ENCODE measurements at places on chromosomes 7 and 10. TPM values are rescaled to one million over a fixed set of nuclear protein-coding genes. Genes with fewer than 3 reads are reported as not detected.

- peak; percentile 63 for DNase-seq
Observed at GRCh38 chr7:158672975-158673374, 31.6 kb downstream of the NCAPG2 start.

GARIN1A gene
- total RNA-seq: 1.1 TPM

GRCh38 chr7:149448961-149449360, 11.9 kb downstream of the ZNF777 start:
- no peak for DNase-seq

KCNMA1 gene
- 197 TPM for total RNA-seq

DNA sequence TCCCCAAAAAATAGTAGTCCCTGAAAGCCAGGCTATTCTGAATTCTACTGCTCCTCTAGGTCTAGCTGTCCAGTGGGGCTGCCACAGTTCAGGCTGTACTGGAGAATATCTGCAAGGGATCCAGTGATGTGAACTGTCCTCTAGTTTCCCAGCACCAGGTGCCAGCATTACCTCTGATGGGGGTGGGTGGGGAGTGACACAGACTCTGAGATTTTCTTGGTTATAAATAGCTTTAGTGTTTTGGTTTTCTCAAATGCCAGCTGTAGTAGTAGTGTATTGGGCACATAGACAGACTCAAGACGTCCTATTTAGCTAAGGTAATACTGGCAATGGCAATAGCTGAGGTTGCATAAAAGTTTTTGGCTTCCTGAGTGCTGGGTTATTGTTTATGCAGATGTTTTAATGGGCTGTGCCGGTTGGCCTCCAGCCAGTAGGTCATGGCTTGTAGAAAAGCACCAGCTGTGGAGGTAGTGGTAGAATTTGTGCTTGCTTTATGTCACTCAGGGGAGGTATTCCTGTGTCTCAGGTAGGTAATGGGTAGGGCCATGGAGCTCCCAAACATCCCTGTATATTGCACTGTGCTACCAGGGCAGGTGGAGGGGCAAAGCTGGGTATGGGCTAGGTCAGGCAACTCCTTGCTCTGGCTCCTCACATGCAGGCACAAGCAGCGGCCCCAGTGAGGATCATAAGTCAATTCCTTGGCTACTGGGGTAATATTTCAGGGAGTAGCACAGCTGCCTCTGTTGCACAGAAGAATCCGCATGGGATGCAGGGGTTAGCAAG, 338.7 kb upstream of the LRRTM3 start:
- DNase-seq: no peak

- peak; percentile 27 for DNase-seq
Observed at GRCh38 chr10:614790-615582, 74.5 kb downstream of the DIP2C start.

RABGEF1 gene
- total RNA-seq: 45.3 TPM

MYO3A gene
- not detected for total RNA-seq

DNA sequence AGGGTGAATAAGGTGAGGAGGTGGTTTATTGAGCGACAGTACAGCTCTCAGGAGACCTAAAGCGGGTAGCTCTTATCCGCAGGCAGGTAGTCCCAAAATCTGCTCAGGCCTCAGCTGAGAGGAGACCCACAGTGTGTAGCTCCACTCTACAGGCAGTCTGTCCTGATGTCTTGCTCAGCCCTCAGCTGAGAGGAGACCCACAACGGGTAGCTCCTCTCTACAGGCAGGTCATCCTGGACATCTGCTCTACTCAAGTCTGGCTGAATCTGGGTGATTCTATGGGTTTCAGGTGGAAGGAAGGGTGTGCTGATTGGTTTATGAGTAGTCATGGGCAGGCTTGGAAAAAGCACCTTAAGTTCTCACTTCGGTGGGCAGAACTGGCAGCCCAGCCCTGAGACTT, 55.6 kb upstream of the ABCB5 start:
- no peak for DNase-seq

All from HFFc6 (cell line).